ENCODE measurements at places on chromosomes 16 and 17.
A peak's percentile ranks its signal among the peaks of the same experiment; 100 is the strongest.

GRCh38 chr16:66619534-66620428 lies 15.3 kb downstream of the CMTM3 start:
- H3K27me3 ChIP-seq: no peaks in the 10 kb centered on the region
- H3K36me3 ChIP-seq: no peaks in the 10 kb centered on the region
- H3K27ac ChIP-seq: peak overlapping the region; percentile 97
- H3K4me3 ChIP-seq: peak overlapping the region; percentile 43
- DNase-seq: peak; percentile 81

DNA sequence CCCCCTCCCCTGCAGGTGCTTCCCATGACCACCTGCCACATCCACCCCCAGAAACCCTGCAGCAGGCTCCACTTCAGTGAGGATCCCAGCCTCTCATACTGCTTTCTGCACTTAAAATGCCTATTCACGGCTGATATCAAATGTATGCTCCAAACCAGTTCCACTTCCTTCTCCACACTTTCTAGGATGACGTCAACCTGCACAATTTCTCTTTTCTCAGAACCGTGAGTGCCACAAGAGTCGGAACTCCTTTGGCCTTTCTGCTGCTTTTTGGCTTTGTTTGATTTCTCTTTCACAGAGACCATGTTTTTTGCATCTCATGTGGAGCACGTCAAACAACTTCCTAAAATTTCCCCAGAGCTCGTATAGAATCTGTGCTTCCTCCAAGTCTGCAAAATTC lies 378.8 kb upstream of the TNRC6C start:
- no peaks in the 10 kb centered on the region for H3K4me1 ChIP-seq
- H3K36me3 ChIP-seq: no peaks in the 10 kb centered on the region
- H3K27ac ChIP-seq: no peak overlapping the region
- DNase-seq: no peak

GRCh38 chr17:29749045-29749825 lies 126.5 kb upstream of the CORO6 start:
- H3K4me3 ChIP-seq: no peak overlapping the region
- H3K27me3 ChIP-seq: no peaks in the 10 kb centered on the region
- H3K27ac ChIP-seq: no peak overlapping the region
- H3K36me3 ChIP-seq: no peaks in the 10 kb centered on the region
- H3K4me1 ChIP-seq: no peaks in the 10 kb centered on the region

DNA sequence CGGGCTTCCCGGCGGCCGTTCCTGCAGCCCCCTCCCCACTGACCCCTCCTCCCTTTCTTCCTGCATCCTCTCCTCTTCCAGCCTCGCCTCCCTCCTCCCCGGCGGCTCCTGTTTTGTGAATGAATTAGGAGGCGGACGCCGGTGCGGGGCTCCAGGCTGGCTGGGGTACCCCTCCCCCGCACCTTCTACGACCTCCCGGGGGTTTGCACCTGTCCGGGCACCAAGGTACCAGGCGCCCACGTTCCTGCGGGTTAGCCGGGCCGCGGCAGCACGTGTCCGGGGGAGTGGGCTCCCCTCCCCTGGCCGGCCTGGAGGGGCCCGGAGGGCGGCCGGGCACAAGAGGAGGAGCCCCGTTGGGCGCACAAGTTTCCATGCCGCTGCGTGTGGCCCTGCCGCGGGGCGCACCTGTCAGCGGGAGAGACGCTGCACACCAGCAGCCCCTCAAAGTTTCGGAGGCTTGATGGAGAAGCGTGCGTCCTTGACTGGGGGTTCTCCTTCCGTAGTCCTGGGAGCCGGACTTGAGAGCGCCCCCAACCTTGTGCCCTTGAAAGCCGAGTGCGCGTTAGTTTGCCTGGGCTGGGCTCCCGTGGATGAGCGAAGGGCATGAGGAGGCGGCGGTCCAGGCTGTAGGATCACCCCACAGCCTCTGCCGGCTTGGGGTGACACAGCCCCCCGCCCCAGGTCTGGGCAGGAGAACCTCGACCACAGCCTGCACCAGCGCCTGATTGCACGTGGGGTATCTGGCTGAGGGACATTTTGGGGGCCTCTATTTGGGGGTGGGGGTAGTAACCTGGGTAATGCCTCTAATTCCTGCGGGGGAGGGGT lies 1.2 kb downstream of the HAS3 start:
- DNase-seq: peak; percentile 39

- DNase-seq: no peak
- no peaks in the 10 kb centered on the region for H3K4me1 ChIP-seq
- no peaks in the 10 kb centered on the region for H3K27me3 ChIP-seq
- peaks cover 6% of the 10 kb centered on the region for H3K36me3 ChIP-seq
- H3K27ac ChIP-seq: no peak overlapping the region
- no peak overlapping the region for H3K4me3 ChIP-seq
Measured at GRCh38 chr16:2238150-2238837, 2.0 kb downstream of the DNASE1L2 start.

DNA sequence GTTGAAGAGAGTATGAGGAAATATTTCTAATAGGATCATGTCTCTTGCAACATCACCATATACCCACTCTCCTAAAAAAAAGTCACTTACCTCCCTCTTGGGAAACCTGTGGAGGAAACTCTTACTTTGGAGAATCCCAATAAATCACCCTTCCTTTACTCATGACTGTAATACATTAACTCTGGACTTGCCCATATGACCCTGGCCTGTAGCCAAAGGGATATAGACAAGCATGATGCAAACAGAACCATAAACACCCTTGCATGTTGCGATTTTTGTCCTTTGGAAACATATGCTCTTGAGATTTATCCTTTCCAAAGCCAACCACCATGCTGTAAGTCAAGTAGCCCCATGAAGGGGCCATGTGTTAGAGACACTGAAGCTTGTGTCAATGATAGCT lies 19.5 kb downstream of the CDH11 start:
- no peaks in the 10 kb centered on the region for H3K27me3 ChIP-seq
- DNase-seq: no peak
- H3K36me3 ChIP-seq: peaks cover 21% of the 10 kb centered on the region
- H3K4me1 ChIP-seq: peaks cover 19% of the 10 kb centered on the region

- no peak overlapping the region for H3K4me3 ChIP-seq
- H3K27ac ChIP-seq: 0 out of 2 replicates have a peak overlapping the region, but pooled peaks have one; percentile 21
- H3K27me3 ChIP-seq: no peaks in the 10 kb centered on the region
- H3K4me1 ChIP-seq: peaks cover 18% of the 10 kb centered on the region
- DNase-seq: peak; percentile 53
Measured at GRCh38 chr16:81582655-81583441, 138.2 kb downstream of the CMIP start.

- H3K27me3 ChIP-seq: no peaks in the 10 kb centered on the region
- H3K27ac ChIP-seq: no peak overlapping the region
- peaks cover 36% of the 10 kb centered on the region for H3K4me1 ChIP-seq
- H3K4me3 ChIP-seq: no peak overlapping the region
- no peak for DNase-seq
- 0 out of 2 replicates have a peak, but pooled peaks cover 6% of the 10 kb centered on the region for H3K36me3 ChIP-seq
Measured at GRCh38 chr17:63023049-63023448, 57.0 kb downstream of the TANC2 start.

DNA sequence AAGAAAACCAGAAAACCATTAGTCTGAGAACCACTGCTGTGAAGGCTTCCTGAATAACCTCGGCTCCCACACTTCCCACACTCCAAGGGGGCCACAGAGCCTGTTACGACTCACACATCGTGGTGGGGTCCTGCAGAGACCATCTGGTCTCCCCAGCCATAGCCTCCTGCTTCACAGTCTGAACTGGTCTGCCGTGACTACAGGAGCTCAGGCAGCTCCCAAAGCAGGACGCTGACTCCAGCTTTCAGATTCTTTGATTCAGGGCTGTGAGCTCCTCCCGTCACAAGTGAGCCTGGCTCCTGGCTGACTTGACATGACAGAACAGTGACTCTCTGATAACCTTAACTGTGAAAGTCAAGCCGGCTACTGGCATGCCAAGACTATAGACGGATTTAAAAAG lies 37.8 kb downstream of the CYB5D2 start:
- no peak for DNase-seq
- no peaks in the 10 kb centered on the region for H3K4me1 ChIP-seq
- no peak overlapping the region for H3K27ac ChIP-seq
- no peaks in the 10 kb centered on the region for H3K27me3 ChIP-seq
- H3K36me3 ChIP-seq: peaks cover 16% of the 10 kb centered on the region
- H3K4me3 ChIP-seq: no peak overlapping the region

DNA sequence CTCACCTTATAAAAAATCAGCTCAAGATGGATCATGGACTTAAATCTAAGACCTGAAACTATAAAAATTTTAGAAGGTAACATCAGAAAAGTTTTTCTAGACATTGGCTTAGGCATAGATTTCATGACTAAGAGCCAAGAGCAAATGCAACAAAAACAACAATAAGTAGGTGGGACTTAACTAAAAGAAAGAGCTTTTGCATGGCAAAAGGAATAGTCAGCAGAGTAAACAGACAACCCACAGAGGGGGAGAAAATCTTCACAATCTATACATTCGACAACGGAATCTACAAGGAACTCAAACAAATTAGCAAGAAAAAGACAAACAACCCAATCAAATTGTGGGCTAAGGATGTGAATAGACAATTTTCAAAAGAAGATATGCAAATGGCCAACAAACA lies 368.4 kb upstream of the KIF2B start:
- H3K27me3 ChIP-seq: no peaks in the 10 kb centered on the region
- H3K27ac ChIP-seq: no peak overlapping the region
- no peaks in the 10 kb centered on the region for H3K4me1 ChIP-seq
- H3K36me3 ChIP-seq: no peaks in the 10 kb centered on the region
- H3K4me3 ChIP-seq: no peak overlapping the region

- no peak overlapping the region for H3K27ac ChIP-seq
- H3K27me3 ChIP-seq: no peaks in the 10 kb centered on the region
- H3K4me3 ChIP-seq: peak overlapping the region; percentile 2
- H3K36me3 ChIP-seq: no peaks in the 10 kb centered on the region
- H3K4me1 ChIP-seq: peaks cover 3% of the 10 kb centered on the region
Measured at GRCh38 chr16:88264641-88265285, 118.0 kb upstream of the ZNF469 start.

DNA sequence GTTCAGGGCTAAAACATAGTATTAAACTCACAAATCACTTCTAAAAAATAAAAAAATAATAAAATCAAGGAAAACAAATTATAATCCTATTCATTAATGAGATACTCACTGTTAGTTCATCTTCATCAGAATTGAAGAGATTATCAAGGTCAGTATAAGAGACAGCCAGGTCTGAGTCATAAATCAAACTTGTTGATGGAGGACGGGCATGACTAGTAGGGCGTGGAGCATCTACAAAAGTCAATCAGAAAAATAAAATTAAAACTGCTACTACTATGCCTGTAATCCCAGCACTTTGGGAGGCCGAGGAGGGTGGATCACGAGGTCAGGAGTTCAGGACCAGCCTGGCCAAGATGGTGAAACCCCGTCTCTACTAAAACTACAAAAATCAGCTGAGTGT lies 59.1 kb upstream of the INTS2 start:
- no peak for DNase-seq
- peaks cover 54% of the 10 kb centered on the region for H3K36me3 ChIP-seq
- H3K4me3 ChIP-seq: no peak overlapping the region
- H3K4me1 ChIP-seq: 0 out of 2 replicates have a peak, but pooled peaks cover 2% of the 10 kb centered on the region
- no peak overlapping the region for H3K27ac ChIP-seq

DNA sequence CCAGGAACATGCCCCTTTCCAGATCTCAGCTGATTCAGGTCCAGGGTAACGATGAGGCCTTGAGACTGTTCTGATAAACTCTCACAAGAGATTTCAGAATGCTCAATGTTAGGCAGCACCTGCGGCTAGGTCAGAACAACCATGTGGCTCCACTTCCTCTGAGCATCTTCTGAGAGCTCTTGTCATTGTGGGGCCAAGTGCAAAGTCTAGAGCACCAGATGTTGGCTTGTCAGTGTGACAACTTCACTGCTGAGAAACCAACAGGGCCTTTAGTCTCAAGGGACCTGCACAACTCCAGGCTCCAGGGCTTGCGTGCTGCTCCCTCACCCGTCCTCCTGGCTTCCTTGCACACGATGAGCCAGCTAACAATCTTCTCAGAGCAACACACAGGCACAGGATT lies 29.0 kb downstream of the FCSK start:
- H3K4me1 ChIP-seq: peaks cover 13% of the 10 kb centered on the region
- no peak overlapping the region for H3K4me3 ChIP-seq
- no peak overlapping the region for H3K27ac ChIP-seq

- no peaks in the 10 kb centered on the region for H3K36me3 ChIP-seq
- H3K27me3 ChIP-seq: peaks cover 12% of the 10 kb centered on the region
- no peak overlapping the region for H3K4me3 ChIP-seq
- H3K27ac ChIP-seq: peak overlapping the region; percentile 43
- peaks cover 15% of the 10 kb centered on the region for H3K4me1 ChIP-seq
Measured at GRCh38 chr17:35315283-35315682, 58.1 kb downstream of the SLFN11 start.

DNA sequence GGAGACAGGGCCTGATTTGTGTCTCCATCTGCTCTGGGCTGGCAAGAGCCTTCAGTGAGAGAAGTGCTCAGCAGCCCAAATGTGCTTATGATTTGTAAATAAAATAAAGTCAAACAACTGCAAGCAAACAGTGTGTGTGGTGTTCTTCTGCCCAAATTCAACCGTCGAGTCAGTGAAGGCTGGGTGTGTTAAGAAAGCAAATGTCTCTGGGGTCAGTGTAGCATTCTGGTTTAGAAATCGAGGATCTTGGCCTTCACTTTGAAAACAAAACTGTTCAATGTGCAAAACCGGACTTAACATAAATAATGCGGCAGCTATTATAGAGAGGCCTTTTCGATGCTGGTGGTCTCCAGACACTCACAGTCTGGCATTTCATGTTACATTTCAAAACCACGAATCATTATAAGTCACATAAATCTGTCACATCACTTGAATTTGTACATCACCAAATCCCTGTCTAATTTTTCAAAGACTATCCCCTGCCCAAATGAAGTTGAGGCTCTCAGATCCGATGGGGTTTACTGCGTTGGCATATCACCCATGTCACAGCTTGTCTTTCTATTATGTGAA lies 158.6 kb upstream of the MYOCD start:
- no peaks in the 10 kb centered on the region for H3K27me3 ChIP-seq
- no peak overlapping the region for H3K27ac ChIP-seq
- H3K4me1 ChIP-seq: no peaks in the 10 kb centered on the region
- no peak for DNase-seq
- no peaks in the 10 kb centered on the region for H3K36me3 ChIP-seq

GRCh38 chr17:40350689-40351358 lies 13.7 kb downstream of the GJD3 start:
- peaks cover 35% of the 10 kb centered on the region for H3K4me1 ChIP-seq
- peaks cover 8% of the 10 kb centered on the region for H3K36me3 ChIP-seq
- H3K27me3 ChIP-seq: no peaks in the 10 kb centered on the region

GRCh38 chr16:54006693-54007092 lies 279.9 kb downstream of the IRX3 start:
- no peak overlapping the region for H3K27ac ChIP-seq
- no peaks in the 10 kb centered on the region for H3K36me3 ChIP-seq
- DNase-seq: no peak
- H3K4me3 ChIP-seq: no peak overlapping the region
